ENCODE measurements at places on chromosomes 7 and 10.

- DNase-seq, result no peak
Observed at GRCh38 chr10:122343135-122343800, 31.2 kb upstream of the PLEKHA1 start.

DNA sequence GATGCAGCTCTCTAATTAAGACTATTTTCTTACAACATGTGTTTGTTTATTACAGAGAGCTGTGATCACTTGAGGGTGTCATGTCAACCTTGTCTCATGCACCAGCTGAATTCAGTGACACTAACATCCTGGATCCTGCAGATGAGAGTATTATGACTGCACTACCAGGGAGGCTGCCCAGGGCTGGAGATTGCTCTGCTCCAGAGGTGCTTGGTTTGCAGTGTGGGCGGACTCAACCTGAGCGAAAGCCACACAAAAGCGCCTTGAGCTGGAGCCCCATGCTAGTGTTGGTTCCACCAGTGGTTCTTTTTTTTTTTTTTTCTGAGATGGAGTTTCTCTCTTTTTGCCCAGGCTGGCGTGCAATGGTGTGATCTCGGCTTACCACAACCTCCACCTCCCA lies 33.8 kb upstream of the ATXN7L1 start:
- no peak for DNase-seq

- no peak for DNase-seq
Observed at GRCh38 chr10:129764901-129765663, 199.0 kb downstream of the EBF3 start.

DNA sequence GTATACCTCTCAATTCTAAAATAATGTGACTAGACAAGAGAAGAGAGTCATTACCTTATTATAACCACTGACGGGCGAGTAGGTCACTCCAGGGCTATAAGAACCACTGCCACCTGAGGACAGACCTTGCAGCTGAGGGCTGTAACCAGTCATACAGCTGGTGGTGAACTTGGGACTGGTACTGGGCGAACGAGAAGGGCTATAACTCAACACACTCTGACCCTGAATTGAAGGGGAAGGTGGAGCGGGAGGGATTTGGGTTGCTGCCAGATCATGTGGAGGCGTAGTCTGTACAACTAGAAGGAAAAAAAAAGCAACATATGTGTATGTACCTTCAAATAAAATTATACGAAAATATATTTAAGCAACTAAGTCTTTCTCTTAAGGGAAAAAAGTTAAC lies 3.4 kb downstream of the TMEM209 start:
- no peak for DNase-seq

DNA sequence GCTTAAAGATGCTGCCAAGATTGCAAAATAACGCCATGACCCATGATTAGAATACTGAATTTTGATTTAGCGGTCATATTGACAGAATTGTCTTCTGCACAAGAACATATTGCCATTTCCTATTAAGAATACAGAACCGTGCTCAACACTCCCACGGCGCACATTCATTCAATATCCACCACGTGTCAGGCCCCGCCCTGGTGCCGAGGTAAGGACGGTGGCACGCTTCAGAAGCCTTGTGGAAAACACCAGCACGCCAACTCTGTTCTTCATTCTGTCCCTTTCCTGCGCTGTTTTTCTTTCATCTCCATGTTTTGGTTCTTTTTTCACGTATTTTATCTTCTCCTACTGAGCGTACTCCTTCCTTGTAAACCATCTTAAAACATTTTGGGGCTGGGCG lies 189.3 kb downstream of the ZMYND11 start:
- DNase-seq, result no peak

DNA sequence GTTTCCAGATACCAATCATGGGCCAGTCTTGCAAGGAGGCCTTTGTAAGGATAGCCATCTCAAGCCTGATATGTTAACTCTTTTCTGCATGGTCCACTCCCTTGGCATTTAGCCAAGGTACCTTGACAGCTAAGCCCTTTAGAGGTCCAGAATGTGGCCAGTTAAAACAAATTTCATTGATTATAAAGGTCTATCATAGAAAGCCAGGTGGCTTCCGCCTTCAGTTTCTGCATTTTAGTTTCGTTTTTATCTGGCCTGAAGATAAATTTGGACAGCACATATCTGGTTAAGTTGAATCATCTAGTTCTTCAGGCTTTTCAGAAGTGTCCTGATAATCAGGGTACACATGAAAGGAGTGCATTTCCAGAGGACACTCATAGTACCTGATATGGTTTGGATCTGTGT lies 30.7 kb downstream of the ANKIB1 start:
- DNase-seq, result no peak

- DNase-seq, result peak; percentile 65
Observed at GRCh38 chr10:59830601-59831259, 75.6 kb downstream of the CCDC6 start.

- DNase-seq, result peak; percentile 28
Observed at GRCh38 chr10:84097787-84098353, 41.4 kb upstream of the GHITM start.

- peak; percentile 37 for DNase-seq
Observed at GRCh38 chr10:77156406-77156879, 481.2 kb downstream of the KCNMA1 start.

DNA sequence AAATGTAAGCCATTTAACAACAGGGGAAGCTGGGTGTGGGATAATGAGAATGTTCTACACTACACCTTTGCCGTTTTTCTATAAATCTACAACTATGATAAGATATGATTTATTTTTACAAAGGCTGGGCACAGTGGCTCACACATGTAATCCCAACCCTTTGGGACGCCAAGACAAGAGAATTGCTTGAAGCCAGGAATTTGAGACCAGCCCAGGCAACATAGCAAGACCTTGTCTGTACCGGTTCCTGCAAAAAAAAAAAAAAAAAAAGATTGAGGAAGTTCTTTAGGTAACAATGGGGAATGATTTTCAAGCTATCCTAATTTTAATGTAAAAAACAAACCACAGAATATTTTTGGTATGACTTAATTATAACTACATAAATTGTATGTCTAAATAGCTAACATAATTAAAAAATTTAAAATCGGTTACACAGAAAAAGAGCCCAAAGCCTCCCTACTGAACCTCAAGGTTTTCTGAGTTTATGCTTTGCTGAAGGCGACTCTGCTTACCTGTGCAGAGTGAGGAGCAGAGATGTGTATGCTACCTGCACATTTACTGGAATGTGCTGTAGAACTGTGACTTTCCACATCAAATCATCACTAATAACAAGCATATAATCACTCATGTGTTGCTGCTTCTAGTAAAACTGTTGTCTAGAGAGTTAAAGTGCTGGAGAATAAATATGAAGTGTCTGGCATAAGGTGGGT lies 163.4 kb downstream of the ATE1 start:
- no peak for DNase-seq

DNA sequence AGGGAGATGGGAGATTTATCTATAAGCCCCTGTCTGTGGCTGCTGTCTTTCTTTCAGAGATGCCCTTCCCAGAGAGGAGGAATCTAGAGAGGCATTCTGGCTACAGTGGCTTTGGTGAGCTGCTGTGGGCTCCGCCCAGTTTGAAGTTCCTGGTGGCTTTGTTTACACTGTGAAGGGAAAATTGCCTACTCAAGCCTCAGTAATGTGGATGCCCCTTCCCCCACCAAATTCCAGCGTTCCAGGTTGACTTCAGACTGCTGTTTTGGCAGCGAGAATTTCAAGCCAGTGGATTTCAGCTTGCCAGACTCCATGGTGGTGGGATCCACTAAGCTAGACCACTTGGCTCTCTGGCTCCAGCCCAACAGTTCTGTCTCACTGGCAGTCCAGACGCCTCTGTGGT lies 951.6 kb downstream of the CCSER2 start:
- peak; percentile 35 for DNase-seq

- no peak for DNase-seq
Observed at GRCh38 chr10:126014309-126014708, 117.9 kb downstream of the FANK1 start.

GRCh38 chr7:44697136-44698045 lies 51.3 kb upstream of the ZMIZ2 start:
- DNase-seq, result no peak

GRCh38 chr7:155213955-155214740 lies 83.5 kb upstream of the INSIG1 start:
- no peak for DNase-seq

- DNase-seq, result no peak
Observed at GRCh38 chr7:14236834-14237233, 247.4 kb upstream of the ETV1 start.

GRCh38 chr7:155918720-155919390 lies 106.6 kb upstream of the SHH start:
- peak; percentile 96 for DNase-seq

GRCh38 chr7:150927956-150928344 lies 50.2 kb downstream of the KCNH2 start:
- peak; percentile 39 for DNase-seq

DNA sequence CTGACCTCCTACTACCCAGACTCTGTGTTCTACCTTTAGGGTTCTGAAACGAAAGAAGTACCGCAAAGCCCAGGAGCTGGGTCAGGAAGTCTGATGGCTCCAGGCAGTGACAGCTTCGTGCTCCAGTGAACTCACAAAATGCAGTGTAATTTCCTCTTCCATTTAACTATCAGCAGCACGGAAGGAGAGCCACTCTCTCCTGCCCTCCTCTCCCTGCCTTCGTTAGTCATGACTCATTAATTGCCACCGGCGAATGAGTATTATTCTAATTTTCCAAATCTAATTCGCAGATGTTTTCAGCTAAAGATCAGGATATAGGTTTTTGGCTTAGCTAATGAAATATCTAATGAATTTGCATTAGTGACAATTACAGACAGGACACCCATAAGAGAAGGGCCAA lies 1262.0 kb downstream of the TYW1 start:
- DNase-seq, result no peak

DNA sequence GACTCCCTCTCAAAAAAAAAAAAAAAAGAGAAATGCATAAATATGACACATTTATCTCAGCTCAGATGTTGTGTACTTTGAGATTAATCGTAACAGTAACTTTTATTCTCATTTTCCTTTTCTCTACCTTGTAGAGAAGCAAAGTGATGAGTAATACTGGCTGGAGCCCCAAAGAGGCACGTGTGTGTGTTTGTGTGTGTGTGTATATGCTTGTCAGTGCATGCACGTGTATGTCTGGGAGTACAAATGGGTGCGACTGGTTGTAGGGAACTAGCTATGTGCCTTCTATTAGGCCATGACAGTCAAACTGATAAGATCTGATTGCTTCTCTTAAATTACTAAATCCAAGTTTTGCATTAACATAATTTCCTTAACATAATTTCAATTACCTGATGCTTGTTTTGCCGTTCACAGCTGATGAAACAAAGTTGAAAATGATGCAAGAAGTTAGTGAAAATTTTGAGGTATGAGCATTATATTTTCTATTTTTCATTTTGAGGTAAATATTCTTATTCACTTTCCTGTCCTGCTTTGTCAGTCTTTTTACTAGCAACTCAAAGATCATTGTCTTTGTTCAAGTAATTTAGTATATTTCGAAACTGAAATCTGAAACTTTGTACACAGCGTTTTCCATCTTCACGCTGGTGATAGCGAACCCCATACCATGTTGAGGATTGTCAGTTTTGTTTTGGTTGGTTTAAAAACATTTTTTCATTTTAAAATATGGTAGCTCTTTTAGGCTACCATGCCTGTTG lies 3.4 kb downstream of the TRRAP start:
- DNase-seq, result peak; percentile 18

DNA sequence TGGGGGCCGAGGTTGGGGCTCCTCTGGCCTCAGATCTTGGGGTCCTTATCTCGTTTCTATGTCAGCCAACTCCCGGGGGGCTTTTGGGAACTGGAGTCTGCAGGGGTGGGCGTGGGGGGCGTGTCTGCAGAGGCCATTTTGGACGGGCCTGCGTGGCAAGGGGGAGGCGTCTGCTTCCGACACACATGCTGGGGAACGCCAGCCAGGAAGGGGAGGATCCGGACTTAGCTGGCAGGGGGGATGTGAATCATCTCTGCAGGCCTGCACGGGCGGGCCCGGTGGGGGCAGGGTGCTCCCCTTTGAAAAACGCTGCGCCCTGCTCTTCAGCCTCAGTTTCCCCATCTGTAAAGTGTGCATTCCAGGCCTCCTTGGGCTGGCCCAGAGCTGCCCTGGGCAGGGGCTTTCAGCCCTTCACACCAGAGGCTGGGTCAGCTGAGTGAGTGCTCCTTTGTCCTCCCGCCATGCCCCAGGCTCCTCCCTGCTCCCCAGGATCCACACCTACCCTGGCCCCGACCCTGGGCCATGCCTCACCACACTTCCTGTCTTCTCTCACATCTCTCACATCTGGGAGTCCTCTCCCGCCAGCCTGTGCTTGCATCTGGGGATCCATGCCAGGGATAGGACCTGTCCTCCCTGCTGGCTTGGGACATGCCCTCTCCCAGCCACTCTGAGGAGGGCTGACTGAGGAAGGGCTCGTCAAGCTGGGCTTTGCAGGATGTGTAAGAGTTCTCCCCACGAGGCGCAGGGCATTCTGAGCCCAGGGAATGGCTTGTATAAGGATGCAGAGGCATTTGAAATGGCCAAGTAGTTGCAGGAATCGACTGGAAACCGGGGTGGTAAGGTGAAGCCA lies 172.6 kb upstream of the TNRC18 start:
- peak; percentile 95 for DNase-seq

GRCh38 chr10:80603516-80603915 lies 65.8 kb downstream of the SH2D4B start:
- no peak for DNase-seq

DNA sequence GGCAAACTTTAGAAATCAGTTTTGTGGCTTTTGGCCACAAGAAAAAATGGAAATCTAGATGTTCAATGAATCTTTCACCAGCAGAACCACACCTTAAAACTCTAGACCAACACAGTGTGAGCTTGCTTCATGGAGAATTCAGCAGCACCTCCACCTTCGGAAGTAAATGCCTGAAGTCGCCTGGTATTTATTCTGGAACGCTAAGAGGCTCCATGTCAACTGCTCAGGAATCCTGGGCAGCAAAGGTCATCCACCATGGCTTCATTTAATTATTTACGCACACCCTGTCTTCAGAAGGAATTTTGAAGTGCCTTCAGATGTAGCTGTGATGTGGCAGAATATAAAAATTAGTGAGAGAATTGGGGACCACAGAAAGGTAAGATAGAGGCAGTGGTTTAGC lies 167.7 kb downstream of the GFRA1 start:
- DNase-seq, result no peak

DNA sequence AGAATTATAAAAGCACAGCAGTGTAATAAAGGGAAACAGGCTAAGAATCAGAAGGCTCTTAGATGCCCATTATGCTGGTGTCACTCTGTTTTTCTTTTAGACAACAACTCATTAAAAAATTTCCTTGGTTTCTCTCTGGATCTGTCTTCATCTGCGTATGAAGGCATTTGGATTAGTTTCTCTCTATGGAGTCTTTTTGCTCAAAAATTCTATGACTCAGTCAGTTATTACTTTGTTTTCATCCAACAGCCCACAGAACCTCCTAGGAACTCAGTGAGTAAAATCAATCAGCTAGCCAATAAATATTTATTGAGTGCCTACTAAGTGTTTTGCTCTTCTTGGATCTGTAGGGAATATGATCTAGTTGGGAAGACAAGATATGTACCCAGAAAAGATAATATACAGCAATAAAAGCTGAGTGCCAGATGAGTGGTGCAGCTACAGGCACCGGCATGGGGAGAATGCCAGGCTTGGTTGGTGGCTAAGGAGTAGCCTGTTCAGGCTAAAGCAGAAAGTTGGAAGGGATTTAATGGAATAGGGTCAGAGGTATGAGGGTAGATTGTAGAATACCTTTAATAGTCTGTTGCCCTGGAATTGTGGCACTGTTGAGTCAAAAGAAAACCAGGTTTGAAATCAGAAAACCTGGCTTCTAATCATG lies 156.2 kb downstream of the LRRC4 start:
- no peak for DNase-seq

All from MCF 10A (cell line).